ENCODE measurements at places on chromosomes 4 and X.

DNA sequence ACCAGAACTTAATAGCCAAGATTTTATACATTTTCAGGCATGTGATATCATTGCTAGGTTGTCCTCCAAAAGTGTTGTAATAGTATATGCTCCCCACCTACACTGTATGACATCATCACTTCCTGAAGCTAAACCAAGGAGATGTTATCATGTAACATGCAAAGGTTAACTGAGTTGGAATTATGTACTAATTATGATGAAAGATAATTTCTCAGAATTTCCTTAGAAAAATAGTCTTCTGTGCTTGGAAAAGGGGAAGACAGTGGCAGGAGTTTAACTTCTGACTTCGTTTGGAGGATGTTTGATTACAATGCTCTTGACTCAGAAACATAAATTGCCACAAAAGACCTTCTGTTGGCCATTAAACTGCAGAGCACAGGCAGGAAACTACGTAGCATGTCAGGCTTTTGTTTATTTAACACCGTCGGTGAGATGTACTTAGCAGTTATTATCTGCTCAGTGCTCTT is 83.6 kb upstream of the GUCY1A1 start:
- DNase-seq = no peak

DNA sequence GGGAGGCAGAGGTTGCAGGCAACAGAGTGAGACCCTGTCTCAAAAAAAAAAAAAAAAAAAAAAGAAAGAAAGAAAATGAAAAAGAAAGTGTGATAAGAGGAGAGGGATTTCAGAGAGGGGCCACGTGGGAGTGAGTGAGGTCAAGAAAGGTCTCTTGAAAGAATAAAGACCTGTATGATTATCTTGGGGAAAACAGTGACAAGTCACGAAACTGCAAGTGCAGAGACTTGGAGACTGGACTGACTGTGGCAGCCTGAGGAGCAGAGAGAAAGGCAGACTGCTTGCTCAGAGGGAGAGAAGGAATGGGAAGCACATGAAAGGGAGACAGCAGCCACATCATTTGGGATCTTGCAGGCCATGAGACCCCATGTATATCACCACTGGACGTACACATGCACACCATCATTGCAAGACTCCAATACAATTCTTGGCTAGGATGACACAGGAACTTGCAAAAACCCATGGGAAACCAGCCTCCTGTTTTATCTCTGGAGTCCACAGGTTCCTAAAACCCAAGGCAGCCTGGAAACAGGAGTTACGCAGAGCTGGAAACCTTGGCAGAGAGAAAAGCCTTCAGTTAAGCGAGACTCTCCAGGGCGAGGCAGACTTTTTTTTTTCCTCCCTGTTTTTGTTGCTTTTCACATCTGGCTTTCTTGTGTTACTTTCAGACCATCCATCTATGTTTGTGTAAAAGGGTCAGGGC is 207.0 kb upstream of the TBL1X start:
- no peak for DNase-seq

GRCh38 chr4:89640620-89641366 is 196.2 kb downstream of the SNCA start:
- peak; percentile 20 for DNase-seq

- no peak for DNase-seq
Measured at GRCh38 chr4:77040270-77040669, 35.5 kb downstream of the CCNI start.

DNA sequence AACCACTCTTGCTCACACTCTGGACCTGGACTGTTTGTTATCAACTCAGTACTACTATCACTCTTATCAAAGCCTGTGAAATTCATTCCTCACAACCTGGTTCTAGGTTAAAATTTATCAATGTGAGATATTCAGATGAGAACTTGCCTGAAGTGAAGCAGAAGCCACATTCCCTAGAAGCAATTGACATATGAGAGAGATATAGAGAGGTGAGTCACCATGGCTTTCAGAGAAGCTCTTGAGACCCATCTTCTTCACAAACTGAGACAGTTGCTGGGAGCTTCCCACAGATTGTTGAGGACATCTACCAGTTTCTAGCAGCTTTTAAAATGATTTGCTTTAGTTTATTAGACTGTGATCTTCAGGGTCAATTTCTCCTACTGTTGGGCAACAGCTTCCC is 316.9 kb upstream of the TET2 start:
- DNase-seq = no peak

DNA sequence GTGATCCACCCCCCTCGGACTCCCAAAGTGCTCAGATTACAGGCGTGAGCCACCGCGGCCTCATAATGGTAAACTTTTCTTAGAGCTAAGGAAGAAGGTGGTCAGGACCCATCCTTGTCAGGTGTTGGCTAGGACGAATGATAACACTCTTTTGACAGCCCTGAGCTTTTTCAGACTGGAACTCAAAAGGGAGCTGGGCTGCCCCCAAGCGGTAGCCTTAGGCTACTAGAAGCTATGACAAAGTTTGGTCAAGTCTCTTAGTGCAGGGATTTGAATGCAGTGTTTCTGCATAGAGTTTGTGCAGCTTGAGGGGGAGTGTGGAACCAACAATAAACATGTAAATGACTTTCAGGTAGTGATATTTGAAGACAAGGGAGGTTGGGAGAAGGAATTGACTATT is 11.8 kb upstream of the HSD17B10 start:
- DNase-seq = peak; percentile 22

DNA sequence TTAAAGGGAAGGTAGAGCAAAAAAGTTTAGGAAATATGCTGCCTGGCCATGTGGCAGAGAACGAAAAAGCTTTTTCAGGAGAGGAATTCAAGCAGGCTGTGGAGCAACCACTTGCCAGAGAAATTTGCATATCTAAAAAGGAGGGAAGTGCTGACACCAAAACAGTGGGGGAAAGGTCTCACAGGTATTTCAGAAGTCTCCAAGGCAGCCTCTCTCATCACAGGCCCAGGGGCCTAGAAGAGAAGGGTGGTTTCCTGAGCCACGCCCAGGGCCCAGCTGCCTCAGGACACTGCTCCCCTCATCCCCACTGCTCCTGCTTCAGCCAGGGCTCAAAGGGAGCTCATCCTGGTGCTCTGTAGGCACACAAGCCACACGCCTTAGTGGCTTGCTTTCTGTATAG is 29.9 kb upstream of the STS start:
- no peak for DNase-seq

DNA sequence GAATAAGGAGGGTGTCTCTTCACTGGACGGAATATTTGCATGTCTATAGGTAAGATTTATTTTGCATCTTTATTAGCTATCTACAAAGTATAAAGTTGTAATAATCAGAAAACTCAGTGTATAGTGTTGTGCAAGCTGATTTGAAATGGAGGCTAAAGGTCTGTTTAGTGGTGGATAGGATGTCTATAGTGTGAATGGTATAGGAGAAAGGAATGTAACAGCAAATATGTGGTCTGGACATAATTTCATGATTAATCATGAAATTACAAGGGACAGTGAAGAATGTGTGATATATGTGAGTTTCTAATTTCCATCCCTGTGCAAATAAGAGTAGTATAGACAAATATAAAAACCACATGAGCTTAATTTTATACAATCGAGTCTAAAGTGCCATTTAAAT is 79.3 kb upstream of the CAMK2D start:
- DNase-seq = no peak

GRCh38 chrX:1434871-1435240 is 17.9 kb downstream of the ASMTL start:
- no peak for DNase-seq

GRCh38 chr4:35365186-35365585 is 879.1 kb downstream of the ARAP2 start:
- DNase-seq = no peak

DNA sequence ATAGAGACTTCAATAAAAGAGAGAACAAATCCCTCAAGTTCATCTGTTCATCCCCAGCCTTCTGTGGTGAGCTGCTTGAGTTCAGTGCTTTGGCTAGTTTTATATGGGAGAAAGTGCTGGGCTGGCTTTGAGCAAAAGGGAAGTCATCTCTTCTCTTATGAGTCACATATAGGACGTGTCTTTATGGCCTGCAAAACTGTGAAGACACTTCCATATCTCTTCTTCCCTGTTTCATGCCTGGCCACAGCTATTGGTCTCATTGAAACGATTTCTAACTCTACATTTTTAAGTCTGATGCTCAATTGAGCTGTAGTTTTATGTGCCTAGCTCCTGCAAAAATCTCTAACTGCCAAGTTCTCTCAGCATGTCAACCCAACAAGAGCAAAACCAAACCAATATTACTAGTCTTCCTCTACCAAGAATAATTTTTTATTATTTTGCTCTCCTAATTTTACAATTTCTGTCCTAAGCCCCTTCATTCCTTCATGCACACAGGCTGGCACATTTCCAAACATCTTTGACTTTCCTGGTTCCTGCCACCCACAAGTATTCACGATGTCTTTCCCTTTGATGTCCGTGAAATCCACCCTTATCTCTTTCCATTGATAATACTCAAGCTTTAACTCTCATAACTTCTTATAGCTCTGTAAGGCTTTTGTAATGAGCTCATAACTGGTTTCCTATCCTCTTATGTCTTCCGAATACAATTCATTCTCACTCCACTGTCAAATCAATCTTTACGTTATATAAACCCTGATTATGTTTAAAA is 165.3 kb downstream of the BTC start:
- no peak for DNase-seq

DNA sequence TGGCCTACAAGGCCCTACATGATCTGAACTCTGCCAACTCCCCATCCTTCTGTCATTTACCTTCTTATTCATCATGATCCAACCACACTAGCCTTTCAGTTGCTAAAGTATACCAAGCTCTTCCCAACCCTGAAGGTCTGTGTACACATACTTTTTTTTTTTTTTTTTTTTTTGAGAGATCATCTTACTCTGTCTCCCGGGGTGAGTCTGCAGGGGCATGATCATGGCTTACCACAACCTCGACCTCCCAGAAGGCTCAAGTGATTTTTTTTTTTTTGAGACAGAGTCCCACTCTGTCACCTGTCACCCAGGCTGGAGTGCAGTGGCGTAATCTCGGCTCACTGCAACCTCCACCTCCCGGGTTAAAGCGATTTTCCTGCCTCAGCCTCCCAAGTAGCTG is 5.9 kb upstream of the UTP14A start:
- no peak for DNase-seq

DNA sequence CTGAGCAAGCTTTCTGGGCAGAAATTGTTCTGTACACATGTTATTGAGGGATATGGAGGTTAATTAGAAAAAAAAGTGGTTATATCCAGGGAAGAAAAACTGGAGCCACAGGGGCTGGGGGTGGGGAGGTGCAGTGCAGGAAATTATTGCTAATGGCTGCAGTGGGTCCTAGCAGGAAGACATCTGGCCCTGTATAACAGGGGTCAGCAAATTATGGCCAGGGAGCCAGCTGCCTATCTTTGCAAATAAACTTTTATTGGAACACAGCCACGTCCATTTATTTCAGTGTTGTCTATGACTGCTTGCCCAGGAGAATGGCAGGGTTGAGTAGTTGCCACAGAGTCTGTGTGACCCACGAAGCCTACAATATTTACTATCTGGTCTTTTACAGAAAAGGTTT is 23.4 kb upstream of the PRPS2 start:
- DNase-seq = no peak

GRCh38 chr4:102715057-102715456 is 45.7 kb downstream of the MANBA start:
- DNase-seq = no peak

DNA sequence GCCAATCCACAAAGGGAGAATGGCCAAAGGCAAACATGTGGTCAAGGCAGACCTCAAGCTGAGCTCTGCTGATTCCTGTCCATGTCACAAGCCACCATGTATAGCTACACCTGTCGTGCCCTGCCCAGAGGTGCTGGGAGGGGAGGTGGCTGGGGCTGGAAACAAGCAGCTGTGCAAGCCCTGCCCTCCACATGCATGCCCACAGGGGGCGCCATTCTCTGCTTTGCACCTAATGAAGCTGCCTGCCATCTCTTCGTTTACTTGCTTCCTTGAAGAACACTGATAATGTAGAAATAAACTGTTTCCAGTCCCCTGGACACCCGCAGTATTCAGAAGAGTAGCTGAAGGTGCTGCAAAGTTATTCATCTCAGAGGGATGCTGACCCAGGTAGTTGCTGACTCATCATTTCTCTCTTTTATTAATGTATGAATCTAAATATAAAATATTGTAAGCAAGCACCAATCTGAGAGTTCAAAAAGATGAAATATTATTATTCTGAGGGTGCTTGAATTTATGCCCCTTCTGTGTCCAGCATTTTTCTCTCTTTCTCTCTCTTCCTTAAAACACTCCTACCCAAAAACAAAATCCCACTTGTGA is 278.6 kb downstream of the ADGRA3 start:
- peak; percentile 48 for DNase-seq

GRCh38 chrX:20060961-20061748 is 55.6 kb downstream of the MAP7D2 start:
- no peak for DNase-seq

DNA sequence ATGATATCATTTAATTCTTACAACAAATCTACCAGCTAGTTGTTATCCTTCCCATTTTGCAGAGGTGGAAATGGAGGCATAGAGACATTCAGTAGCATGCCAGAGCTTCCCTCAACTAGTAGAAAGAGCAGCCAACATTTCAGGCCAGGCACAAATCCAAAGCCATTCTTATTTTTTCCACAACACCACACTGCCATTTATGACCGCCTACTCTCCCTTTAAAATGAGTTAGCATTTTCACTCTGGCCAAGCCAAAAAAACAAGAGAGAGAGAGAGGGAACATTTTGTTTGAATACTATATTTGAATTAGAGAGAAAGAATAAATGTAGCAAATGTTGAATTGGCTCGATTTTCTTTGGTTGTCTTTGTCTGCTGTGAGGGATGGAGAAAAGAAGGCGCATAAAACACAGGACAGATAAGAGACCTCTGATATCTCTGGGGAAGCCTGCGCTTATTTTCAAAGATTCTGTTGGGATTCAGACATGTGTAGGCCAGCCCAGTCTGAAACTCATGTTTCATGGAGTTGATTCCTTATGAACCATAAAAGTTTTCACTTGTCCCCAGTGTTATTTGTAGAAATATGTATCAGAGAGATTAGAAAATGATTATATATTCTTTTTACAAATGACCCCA is 265.7 kb downstream of the RAB28 start:
- DNase-seq = no peak

DNA sequence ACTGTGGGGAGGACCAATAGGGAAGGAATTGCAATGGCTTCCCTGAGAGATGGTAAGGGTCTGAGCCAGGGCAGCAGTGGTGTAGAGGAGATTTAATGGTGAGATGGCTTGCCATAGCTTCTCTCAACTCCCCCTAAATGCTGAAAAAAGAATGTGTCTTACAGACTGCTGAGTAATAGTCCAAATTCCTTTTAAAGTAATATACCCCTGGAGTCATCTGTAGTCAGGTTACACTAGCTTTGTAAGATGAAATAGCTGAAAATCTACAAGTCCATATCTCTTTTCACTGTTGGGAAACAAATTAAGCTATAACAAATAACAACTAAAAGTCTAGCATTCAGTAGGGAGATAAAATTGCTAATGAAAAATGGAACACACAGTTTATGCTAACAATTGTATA is 33.5 kb downstream of the MAPK10 start:
- no peak for DNase-seq

DNA sequence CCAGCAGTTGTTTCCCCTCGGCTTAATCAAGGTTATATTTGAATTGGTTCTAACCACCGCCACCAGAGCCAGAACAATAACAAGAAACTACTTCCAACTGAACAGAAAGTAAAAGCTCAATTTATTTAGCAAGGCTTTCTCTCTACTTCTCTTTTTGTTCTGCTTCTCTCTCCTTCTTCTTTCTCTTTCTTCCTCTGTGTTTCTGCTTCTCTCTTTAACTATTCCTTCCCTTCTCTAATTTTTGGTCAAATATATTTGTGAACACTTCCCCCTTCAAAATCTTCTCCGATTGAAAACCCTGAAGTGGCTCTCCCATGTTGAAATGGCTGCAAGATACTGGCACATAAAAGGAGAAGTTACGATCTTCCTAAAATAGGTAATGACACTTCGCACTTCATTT is 1195.9 kb upstream of the PRKX start:
- no peak for DNase-seq
